ENCODE measurements at places on chromosomes 6 and 20.

- DNase-seq: no peak
These were observed 58.5 kb upstream of the CCN6 start for GRCh38 chr6:111995404-111995803.

DNA sequence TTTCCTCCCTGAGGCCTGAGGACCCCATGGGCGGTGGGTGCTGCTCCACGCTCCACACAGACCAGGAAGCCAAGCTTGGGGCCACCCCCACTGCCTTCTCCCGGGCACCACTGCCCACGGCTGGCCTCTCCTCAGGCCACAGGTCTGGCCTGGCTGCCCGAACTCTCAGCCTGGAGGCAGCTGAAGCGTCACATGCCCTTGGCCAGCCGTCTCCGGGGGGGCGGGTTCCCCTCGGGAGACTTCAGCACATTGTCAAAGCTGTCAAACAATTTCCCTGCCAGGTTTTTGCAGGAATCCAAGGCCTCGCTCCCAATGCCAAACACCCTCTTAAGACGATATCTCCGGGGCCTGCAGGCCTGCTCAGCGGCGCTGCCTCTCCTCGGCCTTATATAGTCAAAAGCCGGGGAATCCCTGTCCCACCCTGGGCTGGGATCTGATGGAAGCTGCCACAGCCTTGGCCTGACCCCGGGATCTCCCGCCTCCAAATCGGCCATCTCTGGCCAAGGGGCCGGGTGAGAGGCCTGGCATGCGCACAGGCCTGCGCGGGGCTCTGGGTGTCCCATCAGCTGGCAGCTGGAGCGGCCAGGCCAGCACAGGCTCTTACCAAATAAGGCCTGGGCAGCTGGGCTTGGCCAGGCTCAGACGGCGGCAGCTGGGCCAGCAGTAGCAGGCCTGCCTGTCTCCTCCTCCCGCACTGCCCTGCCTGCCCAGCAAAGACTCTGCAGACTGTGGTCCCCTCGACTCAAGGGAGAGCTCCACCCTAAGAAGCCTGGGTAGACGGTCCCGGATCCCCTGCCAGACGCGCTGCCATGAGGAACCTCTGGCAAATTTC, 49.7 kb downstream of the RBM38 start:
- no peak for DNase-seq

DNA sequence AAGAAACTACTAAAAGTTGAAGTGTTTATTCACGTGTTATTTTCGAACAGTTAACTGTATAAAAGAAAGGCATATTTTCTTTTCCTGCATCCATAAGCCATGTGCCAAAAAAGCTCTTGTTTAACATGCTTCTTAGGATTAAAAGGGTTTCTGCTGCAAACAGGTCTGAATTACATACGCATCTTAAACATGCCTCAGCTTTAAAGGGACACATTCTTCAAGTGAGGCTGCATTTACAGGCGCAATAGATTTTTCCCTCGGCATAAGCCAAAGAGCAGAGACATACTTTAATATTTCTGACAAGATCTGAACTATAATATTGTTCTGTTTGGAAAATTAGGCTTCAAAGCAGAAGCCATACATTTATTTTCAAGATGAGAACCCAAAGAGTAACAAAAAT, 39.4 kb downstream of the PDE7B start:
- DNase-seq: no peak

DNA sequence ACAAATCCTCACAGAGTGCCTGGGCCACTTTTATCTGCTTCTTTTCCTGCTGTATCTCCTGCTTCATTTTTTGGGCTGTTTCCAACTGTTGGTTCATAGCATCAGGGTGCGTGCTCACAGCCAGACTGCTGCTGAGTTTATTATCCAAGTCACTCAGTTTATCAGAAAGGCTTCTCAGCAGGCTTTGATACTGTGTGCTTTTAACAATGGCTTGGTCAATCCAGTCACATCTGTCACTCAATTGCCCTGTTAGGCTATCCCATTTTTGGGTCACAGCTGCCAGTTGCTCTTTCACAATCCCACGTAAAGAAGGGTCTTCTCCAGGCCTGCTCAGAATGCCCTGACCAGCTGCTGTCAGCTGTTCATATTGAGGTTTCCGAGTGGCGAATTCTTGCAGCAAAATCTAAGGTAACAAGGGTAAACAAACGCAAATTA, 87.2 kb downstream of the DST start:
- DNase-seq: no peak

DNA sequence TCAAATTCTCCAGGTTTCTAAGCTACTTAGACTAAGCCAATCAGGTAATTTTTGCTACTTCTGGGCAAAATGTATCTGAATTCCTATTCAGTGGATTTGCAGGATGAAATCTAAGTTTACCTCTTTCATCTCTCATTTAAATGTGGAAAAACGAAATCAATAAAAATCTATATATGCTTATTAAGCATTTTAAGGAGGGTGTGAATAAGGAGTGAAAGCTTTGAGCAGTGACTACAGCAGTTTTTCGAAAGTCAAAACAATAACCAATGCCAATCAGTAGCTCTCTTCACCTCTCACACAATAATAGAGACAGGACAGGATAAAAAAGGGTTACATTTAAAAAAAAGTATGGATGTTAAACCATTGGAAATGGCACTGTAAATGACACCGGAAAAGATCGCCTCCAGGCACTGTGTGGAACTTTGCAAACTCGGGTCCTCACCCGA, 476 bp upstream of the BCKDHB start:
- no peak for DNase-seq

- no peak for DNase-seq
These were observed 532 bp upstream of the SLC35F1 start for GRCh38 chr6:117906507-117906957.

- DNase-seq: peak; percentile 47
These were observed 5.3 kb upstream of the COL12A1 start for GRCh38 chr6:75210885-75211739.

DNA sequence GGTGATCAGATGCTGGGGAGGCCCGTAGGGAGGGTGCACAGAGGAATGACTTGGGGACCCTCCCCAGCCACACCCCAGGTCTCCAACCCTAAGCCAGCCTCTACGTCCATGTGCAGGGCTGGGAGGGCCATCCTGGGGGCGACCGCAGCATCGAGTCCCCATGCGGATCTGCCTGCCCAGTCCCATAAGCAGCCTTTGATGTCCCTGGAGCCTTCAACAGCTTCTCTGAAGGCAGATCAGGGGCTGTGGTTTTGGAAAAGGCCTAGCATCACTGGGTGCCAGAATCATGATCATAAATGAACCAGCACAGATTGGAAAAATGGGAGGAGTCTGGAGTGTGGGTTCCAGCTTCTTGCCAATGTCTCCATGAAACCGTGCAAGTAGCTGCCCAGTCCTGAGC, 22.9 kb downstream of the TOX2 start:
- no peak for DNase-seq

- DNase-seq: no peak
These were observed 402.2 kb downstream of the GJA1 start for GRCh38 chr6:121837545-121838229.

DNA sequence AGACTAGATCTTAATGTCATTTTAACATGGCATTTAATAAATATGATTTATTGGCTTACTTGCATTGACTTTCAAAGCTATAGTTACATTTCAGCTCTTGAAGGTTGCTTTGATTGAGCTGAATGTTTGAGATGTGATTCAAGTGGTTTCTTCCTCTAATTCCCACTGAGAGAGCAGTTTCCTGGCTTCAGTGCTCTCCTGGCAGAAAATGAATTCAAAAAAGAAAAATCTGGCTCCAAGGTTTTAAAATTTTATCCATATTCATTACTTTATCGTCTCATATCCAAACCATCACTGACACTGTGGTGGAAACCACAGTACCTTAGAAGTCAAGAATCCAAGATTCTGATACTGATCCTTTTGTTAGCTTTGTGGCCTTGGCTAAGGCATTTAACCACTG, 263.1 kb upstream of the HSF2 start:
- no peak for DNase-seq

GRCh38 chr6:2378891-2379652, 133.7 kb upstream of the GMDS start:
- no peak for DNase-seq

DNA sequence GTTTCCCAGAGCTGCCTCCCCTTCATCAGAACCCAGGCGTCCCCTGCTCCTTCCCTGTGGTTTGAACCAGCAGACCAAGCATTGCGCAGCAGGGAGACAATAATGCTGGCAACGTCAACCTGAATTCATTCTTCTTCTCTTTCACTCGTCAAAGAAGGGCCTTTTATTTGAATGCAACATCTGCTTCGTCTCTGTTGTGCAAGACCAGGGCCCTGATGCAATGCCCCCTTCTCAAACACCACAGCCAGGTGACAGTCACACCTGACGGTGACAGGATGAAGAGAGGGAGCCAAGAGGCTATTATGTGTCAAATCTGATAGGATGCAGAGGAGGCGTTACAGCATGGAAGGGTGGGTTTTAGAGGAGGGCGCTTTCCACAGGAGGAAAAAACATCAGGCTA, 8.0 kb downstream of the INSM1 start:
- peak; percentile 26 for DNase-seq

DNA sequence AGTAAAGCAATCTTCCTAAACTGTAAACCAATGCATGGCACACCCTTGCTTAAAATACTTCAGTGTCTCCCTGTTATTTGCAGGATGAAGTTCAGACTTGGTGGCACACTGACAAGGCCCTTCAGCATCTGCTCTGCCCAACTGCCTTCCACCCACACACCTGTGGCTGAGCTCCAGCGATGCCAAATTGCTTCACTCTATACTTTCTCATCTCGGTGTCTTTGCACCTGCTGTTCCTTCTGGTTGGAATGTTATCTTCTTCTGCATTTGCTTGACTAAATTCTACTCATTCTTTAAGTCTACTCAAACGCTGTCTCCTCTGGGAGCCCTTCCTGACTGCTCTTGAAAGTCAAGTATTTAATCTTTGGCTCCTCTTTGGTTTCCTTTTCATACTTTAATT, 100.1 kb upstream of the SUPT3H start:
- DNase-seq: no peak

DNA sequence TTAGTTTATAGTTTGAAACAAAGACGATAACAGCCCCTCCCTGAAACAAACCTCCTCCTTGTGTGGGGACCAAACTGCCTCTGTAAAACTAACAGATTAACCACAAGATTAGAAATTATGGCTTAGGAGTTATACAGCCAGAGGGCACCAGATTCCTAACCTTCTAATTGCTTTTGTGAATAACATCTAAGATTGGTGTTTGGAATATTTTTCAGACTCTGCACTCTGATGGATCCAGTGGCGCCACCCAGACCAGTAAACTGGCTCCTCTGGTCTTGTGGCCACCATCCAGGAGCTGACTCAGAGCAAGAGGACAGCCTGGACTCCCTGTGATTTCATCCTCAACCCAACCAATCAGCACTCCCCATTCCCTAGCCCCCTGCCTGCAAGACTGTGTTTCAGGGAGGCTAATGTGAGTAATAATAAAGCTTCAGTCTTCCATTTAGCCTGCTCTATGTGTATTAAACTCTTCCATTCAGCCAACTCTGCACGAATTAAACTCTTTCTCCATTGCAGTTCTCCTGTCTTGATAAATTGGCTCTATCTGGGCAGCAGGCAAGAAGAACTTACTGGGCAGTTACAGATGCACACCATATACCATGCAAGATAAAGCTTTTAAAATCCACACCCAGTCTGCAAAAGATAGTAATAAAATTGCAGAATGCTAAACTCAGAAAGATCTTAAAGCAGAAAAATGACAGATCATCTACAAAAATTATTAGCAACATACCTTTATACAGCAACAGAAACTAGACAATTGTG, 58.5 kb upstream of the SLC22A16 start:
- DNase-seq: no peak

DNA sequence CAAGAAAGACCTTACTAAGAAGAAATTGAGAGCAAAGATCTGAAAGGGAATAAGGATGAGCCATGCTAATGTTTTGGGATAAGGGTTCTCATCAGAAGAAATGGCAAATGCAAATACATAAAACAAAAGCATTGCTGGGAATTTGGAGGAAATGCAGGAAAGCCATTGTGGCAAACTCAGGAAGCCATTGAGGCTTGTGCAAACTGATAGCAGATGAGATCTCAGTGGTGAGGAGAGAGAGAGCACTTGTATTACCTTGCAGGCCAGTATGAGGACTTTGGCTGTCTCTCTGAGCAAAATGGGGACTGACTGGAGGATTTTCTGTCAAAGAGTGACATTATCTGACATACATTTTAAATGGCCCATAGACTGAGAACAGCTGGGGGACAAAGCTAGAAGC, 103.0 kb downstream of the ADGRB3 start:
- no peak for DNase-seq

- DNase-seq: no peak
These were observed 333.2 kb upstream of the PLCB4 start for GRCh38 chr20:8735674-8736073.

DNA sequence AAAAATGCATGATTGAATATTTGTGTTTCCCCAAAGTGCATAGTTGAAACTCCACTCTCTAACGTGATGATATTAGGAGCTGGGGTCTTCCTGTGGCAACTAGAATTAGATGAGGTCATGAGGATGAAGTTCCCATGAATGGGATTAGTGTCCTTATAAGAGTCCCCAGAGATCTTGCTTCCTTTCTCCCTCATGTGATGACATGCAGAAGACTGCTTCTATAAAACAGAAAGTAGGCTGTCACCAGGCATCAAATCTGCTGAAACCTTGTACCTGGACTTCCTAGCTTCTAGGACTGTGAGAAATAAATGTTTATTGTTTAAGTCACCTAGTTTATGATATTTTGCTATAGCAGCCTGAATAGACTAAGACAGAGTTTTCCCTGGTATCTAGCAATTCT, 586.5 kb upstream of the EPHA7 start:
- no peak for DNase-seq

GRCh38 chr6:126267626-126268025, 72.3 kb upstream of the CENPW start:
- no peak for DNase-seq

GRCh38 chr6:134029495-134030455, 22.6 kb downstream of the SLC2A12 start:
- DNase-seq: no peak

DNA sequence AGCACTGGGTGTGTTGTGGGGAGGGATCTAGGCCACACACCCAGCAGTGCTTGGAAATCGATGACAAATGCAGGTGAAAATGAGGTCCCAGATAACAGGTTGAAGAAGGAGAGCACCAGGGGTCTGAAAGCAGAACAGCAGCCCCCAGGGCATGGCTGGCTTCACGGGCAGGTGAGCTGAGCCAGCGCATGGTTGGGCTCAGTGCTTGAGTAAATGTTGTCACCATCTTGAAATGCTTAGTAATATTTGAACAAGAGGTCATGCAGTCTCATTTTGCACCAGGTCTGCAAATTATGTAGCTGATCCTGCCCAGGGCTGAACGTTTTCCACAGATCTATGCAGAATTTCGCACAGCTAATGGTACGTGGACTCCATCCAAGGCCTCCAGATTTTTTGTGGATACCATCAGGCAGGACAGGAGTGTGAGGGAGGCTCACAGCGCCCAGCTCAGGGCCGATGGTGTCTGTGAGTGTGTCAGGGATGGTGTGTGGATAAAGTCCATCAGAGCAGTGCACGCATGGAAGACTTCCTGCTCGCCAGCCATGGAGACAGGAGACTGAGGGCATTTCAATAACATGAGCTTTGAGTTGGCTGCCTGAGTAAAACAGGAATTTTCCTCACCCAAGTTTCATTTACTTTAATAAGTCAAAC, 53.1 kb upstream of the SNX9 start:
- DNase-seq: no peak

Measured in MV-4-11 (cell line).